Central memory CD4-positive, alpha-beta T cell (primary cell): ENCODE measurements at places on chromosomes 7 and 10.

GRCh38 chr7:2983586-2983985 is 60.1 kb downstream of the CARD11 start:
- DNase-seq: no peak

DNA sequence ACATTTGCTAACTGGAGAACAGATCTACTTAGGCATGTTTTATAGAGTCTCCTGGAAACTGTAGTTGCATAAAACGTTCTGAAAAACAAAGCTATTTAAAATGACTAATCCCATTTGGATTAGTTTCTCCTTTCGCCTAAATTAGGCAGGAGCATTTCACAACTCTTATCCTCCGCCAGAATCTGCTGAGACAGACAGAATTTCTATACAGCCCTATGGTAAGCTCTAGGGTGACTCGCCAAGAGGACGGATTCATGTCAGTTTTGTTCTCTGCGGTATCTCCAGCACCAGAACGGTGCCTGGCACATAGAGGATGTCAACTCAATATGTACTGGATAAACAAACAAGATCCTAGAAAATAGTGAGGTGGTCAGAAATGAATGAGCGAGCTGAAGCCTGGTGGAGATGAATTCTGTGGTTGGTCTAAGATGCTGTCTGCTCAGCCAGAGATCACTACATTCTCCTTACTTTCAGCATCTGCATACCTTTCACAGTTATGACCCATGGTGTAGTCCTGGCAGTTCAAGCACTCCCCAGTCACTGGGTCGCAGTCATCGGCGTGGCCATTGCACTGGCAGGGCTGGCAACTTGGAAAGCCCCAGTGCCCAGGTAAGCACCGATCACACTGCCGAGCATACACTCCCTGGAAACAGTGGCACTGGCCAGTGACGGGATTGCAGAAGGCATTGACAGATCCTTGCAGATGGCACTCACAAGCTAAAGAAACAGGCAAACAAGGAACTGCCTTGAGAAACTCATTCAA is 44.0 kb downstream of the LAMB1 start:
- no peak for DNase-seq

- DNase-seq: no peak
Observed at GRCh38 chr10:78567680-78568455, 500.9 kb upstream of the ZMIZ1 start.

DNA sequence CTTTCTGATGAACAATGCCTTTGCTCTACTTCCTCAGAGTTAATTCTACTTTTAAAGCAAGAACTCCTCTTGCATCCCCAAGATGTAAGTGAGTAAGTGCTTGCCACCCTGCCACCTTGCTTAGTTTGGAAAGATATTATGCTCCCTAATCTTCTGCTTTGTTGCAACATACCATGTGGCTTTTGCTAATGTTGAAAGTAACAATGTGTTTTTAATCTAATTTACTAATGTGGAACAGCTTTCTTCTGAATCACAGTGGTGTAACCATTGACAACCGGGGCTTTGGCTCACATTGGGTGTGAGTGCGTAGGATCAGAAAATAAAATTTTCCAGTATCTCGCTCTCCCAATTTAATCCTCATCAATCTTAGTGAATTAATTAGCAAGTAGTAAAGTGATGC is 254.1 kb upstream of the PTER start:
- DNase-seq: no peak

- no peak for DNase-seq
Observed at GRCh38 chr7:32025381-32026082, 44.7 kb downstream of the PDE1C start.

DNA sequence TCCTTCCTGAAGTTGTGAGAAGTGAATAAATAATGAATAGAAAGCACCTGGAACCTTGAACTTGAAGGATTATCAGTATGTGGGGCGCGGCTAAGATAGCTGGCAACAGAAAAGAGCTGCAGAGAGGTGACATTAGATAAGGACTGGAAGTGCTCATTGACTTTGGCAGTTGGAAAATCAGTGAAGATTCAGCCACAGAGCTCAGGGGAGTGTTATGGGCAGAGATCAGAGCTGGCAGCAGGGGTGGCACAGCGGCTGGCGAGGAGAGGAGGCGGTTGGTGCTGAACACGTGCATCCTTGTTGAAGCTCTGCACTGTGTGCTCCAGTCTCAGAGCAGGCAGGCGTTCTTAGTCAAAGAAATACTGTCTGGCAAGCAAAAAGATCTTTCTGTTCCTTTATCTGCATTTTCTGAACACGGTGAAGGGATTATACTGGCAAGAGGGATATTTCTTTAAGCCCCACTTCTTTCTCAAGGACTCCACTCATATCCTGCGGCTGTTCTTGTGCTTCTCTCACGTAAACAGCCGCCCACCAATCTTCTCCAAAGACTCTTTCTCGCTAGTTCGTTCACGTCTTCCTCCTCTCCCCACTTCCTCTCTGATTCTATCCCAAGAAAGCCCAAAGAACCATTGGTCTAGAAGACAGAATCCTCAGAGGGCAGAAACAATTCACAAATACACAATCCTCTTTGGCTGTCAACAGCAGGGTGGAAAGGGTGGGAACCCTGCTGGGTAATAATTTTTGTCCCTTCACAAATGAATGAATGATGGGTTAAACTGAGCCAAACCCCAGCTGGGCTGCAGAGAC is 38.6 kb upstream of the ADD3 start:
- DNase-seq: no peak

DNA sequence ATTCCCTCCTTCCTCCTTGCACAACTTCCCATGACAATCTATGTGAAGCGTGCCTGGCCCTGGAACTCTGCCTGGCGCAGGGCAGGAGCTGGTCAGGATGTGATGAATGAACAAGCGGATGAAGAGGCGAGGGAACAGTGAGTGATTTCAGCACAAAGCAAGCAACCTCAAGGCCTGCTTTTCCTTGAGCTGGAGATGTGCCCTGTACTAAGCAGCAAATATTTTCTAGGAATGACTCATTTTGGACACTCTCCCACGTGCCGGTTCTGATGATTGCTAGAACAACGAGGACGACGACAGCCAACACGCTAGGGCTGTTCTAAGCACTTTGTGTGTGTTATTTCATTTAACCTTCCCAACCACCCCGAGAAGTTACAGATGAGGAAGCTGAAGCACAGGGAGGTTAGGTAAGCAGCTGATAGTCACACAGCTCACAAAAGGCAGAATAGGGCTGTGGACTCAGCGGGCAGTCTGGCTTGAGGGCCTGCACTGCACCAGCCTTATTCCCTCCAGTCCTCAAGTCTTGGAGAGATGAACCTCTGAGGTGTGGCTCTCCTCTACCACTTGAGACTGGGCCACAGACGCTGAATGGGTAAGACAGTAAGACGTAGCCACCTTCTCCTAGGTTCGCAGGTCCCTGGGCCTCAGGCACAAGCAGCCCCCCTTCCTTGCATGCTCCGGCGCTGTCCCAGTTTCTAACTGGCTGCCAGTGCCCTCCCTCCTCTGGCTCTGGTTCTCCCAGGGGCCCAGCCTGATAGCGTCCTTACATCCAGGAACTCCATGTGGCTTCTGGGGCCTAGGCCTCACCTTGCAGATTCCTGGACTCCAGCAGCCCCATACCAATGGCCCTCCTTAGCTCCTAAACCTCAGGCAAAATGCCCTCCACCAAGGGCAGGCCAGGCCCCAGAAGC is 59.0 kb downstream of the YKT6 start:
- no peak for DNase-seq

DNA sequence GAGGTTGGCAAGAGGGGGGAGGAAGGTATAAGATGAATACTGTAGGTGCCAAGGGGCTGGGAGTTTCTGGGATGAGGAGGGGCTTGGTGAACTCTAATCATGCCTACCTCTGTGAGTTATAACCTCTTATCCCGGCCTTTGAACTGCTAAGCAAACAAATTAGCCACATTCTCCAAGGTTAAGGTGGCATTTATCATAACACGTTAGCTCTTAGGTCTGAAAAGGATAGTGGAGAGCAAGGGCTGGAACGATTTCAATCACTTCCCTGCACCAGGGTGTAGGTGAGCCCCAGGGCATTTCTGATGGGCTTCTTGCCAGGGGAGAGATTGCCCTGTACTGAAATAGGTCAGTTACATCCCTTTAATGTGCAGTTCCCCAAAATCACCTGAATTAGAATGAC is 28.6 kb upstream of the DMBT1 start:
- no peak for DNase-seq

DNA sequence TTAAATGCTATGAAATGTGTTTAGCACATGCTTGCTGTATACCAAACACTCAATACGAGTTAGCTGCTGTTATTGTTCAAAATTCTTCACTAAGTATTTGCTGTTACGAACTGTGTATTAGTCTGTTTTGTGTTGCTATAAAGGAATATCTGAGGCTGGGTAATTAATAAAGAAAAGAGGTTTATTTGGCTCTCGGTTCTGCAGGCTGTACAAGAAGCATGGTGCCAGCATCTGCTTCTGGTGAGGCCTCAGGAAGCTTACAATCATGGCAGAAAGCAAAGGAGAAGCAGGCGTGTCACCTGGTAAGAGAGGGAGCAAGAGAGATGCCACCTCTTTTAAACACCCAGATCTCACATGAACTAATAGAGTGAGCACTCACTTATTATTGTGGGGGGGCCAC is 1.6 kb downstream of the UBE2D4 start:
- no peak for DNase-seq

DNA sequence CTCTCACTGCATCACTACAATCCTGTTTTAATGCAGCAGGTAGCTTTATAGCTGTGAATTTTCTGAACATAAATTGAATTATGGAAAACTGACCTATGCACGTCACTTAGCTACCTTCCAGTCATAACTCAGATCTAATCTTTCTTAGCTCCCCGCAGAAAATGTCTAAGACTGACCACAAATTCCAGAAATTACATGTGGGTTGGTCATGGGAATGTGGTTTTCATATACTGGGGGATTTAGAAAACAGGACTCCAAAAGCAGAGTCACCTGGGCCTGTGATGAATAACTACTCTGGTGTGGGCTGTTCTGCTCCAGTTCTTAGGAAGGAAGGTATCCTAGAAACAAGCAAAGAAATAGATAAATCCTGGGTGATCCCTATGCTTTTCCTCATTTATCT is 178.4 kb upstream of the LRRTM3 start:
- DNase-seq: no peak

DNA sequence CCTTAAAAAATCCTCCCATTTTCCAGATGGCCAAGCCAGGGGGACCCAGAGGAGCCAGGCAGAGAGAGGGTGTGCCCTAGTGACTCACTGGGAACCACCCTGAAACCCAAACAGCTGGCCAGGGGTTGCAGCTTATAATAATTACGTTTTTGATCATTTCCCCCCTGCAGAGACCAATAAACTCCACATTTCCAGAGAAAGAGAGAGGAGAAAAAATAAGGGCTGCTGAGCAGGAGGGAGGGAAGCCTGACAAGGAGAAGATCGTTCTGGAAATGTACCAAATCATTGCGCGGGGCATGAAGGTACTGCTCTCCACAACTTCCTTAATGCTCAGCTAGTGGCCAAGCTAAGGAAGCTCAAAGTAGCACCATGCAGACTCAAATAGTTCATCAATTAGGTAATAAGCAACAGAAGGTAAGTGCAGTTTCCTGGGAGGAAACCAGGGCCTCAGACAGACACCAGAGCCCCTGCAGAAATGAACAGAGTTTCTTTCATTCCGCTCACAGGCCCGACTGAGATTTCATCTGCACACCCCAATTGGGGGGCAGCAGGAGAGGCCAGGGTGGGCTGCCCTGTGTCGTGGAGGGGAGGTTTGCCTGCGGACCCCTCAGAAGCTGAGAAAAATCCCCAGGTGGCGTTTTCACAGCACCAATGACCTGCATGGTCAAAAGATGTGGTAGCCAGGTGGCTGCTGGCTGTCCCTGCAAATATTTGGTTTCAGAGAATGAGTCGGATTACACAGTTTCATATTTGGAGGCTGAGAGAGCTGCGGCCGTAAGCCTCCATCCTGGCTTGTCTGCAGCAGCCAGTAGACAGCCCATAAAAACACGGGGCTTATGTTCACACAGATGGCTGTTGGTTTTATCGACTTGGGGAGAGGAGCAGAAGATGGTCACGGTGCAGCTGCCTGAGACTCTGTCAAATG is 153.2 kb upstream of the LYZL2 start:
- no peak for DNase-seq

GRCh38 chr7:123209786-123210185 is 10.0 kb upstream of the SLC13A1 start:
- no peak for DNase-seq
